CD4-positive, CD25-positive, alpha-beta regulatory T cell (primary cell): ENCODE measurements at places on chromosomes 11 and 22.

- H3K27me3 ChIP-seq: no peaks in the 10 kb centered on the region
- H3K4me3 ChIP-seq: no peak overlapping the region
Observed at GRCh38 chr11:10786451-10786850, 22.3 kb downstream of the EIF4G2 start.

DNA sequence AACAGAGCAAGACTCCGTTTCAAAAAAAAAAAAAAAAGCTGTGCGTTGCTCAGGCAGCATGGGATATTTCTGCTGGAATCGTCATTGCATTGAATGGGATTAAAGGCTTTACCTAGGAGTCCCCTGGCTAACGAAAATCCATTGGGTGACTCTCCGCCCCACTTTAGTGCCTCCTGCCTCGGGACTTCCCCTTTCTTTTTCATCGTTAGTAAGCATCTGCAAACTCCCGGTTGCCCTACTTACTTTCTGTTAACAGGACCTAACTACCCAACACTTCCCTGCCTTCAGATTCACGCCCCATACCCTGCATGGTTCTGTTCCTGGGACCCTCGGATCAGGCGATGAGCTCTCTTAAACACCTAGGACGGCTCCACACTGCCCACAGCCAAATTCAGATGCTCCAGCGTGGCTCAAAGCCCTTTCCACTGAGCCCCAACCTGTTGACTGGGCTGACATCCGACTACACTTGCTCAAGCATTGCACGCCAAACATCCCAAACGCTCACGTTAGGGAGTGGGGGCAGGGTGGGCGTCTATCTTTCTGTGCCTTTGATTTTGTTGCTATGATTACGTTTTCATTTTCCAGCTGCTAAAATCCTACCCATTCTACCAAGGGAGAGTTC, 143.8 kb downstream of the ST3GAL4 start:
- H3K27me3 ChIP-seq: no peaks in the 10 kb centered on the region
- no peaks in the 10 kb centered on the region for H3K36me3 ChIP-seq
- no peaks in the 10 kb centered on the region for H3K4me1 ChIP-seq
- no peak overlapping the region for H3K4me3 ChIP-seq
- no peak for DNase-seq
- no peak overlapping the region for H3K27ac ChIP-seq

DNA sequence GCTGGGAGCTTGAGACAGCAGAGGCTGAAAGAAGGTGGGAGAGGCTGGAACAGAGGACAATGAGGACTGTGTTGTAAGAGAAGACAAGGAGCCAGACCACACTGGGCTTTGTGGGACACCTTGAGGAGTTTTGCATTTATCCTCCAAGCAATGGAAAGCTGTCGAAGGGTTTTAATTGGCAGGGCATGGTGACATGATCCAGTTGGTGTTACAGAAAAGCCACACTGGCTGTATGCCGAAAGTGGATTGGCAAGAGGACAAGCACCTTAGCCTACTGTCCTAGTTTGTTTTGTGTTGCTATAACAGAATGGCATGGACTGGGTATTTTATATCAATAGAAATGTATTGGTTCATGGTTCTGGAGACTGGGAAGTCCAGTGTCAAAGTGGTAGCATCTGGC, 14.0 kb upstream of the APLNR start:
- no peak overlapping the region for H3K4me3 ChIP-seq
- no peaks in the 10 kb centered on the region for H3K4me1 ChIP-seq
- H3K36me3 ChIP-seq: no peaks in the 10 kb centered on the region
- DNase-seq: no peak
- no peak overlapping the region for H3K27ac ChIP-seq

- no peak for DNase-seq
- no peak overlapping the region for H3K27ac ChIP-seq
- H3K4me3 ChIP-seq: no peak overlapping the region
Observed at GRCh38 chr22:46001046-46001425, 24.1 kb upstream of the WNT7B start.

DNA sequence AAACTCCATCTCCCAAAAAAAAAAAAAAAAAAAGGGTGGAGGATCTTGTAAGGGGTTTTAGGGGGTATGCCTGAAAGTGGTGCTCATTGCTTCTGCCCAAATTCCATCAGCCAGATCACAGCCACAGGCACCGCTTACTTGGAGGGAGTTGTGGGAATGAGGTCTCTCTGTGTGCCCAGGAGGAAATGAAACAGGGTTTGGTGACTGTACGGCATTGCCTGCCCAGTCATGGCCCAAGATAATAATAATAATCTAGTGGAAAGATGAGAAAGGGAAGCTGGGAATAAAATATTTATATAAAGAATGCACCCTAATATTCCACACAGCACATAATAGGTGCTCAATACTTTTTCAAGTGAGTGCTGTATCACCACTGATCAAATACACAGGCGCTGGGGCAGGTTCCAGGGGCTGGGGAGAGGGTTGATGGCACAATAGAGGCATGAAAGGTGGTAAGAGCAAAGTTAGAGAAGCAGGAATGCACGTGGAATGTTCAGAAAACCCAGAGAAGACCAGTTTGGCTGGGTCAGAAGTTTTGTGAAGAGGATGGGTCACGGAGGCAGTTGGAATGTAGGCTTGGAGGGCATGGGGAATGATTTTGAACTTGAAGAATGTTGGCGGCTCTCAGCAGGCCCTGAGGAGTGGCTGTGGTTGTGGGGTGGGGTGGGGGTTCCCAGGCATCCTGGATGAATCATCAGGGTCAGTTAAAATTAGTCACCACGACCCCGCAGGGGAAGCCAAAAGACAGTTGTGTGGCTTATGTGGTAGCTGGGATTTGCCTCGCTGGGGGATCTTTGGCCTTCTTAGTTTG, 12.5 kb upstream of the MB start:
- DNase-seq: no peak
- H3K36me3 ChIP-seq: no peaks in the 10 kb centered on the region
- H3K4me1 ChIP-seq: peaks cover 9% of the 10 kb centered on the region
- peaks cover 4% of the 10 kb centered on the region for H3K27me3 ChIP-seq
- no peak overlapping the region for H3K4me3 ChIP-seq

DNA sequence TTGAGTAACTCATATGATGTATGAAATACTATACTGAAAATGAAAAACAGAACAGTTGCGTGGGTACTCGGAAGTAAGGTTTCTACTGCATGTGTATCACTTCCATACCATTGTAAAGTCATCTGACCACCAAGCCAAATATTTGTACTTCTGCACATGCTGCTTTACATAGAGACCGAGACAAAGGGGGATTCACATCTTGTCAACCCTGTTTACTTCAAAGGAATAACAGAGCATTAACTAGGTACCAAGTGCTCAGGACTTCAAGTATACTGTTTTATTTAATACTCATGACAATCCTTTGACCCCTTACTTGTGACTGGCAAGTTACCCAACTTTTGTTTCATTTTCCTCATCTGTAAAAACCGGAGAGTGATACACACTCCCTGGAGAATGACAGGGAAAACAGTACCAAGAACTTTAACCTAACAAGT, 9.9 kb downstream of the MAPK1 start:
- peak overlapping the region; percentile 30 for H3K4me3 ChIP-seq
- H3K27me3 ChIP-seq: no peaks in the 10 kb centered on the region
- H3K27ac ChIP-seq: no peak overlapping the region
- H3K4me1 ChIP-seq: peaks cover 49% of the 10 kb centered on the region
- H3K36me3 ChIP-seq: peaks cover 6% of the 10 kb centered on the region

DNA sequence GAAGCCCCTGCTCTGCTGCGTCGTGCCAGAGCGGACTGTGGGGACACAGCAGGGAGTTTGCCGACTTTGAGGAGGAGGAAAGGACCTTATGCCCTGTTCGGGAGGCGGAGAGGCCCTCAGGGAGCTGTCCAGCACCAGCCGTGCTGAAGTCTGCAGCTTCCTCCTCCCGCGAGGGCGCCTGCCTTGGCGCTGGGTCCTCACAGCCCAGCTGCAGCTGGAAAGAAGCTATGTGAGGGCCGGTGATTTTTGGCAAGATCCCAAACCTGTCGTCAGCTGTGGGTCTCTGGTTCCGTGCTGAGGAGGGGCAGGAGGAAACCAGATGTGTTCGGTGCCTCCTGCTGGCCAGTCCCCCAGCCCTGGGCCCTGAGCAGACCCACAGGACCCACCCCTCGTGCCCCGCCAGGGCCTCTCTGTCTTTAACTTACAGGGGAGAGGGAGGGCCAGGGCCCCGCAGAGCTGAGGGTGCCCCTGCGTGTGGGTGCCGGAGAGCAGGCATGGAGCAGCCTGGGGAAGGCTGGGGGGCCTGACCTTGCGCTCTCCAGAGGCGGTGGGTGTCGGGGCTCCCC, 12.0 kb downstream of the BRSK2 start:
- no peak overlapping the region for H3K4me3 ChIP-seq
- no peaks in the 10 kb centered on the region for H3K36me3 ChIP-seq
- DNase-seq: peak; percentile 42
- H3K27ac ChIP-seq: no peak overlapping the region
- no peaks in the 10 kb centered on the region for H3K4me1 ChIP-seq
- no peaks in the 10 kb centered on the region for H3K27me3 ChIP-seq

- H3K27me3 ChIP-seq: peaks cover 11% of the 10 kb centered on the region
- H3K36me3 ChIP-seq: no peaks in the 10 kb centered on the region
- H3K4me1 ChIP-seq: peaks cover 2% of the 10 kb centered on the region
- no peak overlapping the region for H3K4me3 ChIP-seq
- no peak overlapping the region for H3K27ac ChIP-seq
Observed at GRCh38 chr22:20388200-20388599, 5.8 kb upstream of the ZNF74 start.

GRCh38 chr22:45290410-45290936, 5.7 kb downstream of the UPK3A start:
- peaks cover under 1% of the 10 kb centered on the region for H3K4me1 ChIP-seq
- H3K4me3 ChIP-seq: no peak overlapping the region
- no peaks in the 10 kb centered on the region for H3K27me3 ChIP-seq
- H3K36me3 ChIP-seq: no peaks in the 10 kb centered on the region
- DNase-seq: no peak
- H3K27ac ChIP-seq: no peak overlapping the region

DNA sequence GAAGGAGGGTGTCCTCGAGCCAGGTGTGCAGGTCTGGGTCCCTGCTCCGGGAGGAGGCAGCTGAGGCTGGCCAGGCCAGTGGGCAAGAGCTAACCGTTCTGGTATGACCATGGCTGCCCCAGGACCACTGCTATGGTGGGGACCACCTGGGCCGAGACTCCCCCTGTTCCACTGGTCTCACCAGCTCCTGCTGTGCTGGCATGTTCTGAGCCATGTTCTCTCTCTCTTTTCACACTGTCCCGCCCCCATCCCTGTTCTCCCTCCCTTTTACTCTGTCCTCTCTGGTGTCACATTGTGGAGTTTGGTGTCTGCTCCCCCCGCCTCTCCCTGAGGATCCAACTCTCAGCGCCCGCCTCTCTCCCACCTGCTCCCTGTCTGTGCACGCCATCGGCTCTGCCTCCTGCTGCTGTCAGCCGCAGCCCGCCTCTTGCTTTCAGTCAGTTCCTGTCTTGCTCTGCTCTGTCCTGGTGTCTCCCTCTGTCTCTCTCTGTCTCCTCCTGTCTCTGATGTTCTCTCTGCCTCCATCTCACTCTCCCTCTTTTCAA, 66.4 kb downstream of the LRRC32 start:
- H3K4me1 ChIP-seq: no peaks in the 10 kb centered on the region
- no peak overlapping the region for H3K27ac ChIP-seq
- no peaks in the 10 kb centered on the region for H3K27me3 ChIP-seq
- H3K4me3 ChIP-seq: no peak overlapping the region
- DNase-seq: no peak

- H3K27ac ChIP-seq: no peak overlapping the region
- no peaks in the 10 kb centered on the region for H3K36me3 ChIP-seq
- DNase-seq: no peak
- H3K27me3 ChIP-seq: no peaks in the 10 kb centered on the region
Observed at GRCh38 chr11:1361882-1362281, 27.9 kb upstream of the BRSK2 start.

DNA sequence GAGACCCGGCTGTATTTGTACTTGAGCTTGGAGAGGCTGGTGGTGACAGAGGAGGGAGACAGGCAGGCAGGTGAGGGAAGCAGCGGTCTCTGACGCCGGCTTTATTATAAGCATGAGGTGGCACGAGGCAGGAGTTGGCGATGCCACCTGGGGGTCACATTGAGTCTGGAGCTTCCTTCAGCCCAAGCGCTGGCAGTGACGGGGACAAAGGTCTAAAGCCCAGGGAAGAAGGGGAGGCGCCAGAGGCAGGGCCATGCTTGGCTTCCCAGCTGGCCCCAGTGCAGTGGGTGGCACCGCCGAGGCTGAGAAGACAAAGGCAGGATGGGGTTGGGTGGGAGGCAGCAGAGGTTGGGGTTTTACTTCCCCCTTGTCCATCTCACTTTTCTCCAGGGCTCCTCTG, 4.5 kb downstream of the FXYD2 start:
- no peak overlapping the region for H3K27ac ChIP-seq
- peaks cover 60% of the 10 kb centered on the region for H3K4me1 ChIP-seq
- no peaks in the 10 kb centered on the region for H3K36me3 ChIP-seq
- no peaks in the 10 kb centered on the region for H3K27me3 ChIP-seq
- no peak overlapping the region for H3K4me3 ChIP-seq

DNA sequence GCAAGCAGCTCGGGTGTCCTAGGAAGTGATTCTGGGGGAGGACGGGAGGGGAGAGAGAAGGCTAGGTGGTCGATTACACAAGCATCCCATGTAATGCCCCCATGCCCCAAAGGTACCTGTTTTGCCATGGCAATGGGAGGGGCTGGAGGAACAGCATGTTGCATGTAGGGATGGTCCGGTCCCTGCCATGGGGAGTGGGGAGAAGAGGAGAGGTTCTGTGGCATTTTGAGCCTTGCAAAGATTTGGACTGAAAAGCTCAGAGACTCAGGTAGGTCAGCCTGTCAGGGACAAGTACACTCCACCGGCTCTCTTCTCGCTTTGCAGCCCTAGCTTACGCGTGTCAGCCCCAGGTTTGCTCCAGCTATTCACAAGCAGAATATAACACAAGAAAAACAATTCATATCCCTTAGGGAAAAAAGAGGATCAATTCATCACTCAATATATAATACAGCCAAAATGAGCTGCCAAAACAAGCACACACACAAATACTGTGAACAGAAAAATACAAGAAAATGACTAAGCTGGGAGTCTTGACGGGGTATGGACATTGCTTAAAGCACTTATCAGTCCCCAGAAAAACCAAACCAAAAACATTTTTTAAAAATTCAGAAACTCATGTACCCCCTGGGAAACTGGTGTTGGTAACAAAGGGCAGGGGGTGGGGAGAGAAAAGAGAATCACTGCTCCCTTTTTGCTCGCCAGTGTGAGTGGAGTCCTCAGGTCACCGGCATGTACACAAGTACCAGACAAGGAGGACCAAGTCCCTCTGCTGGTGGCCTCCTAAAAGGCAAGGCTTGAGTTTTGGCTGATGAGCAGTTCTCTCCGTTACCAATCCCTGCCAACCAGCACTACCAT, 21.6 kb downstream of the APOL5 start:
- H3K4me3 ChIP-seq: no peak overlapping the region
- H3K27ac ChIP-seq: no peak overlapping the region
- no peaks in the 10 kb centered on the region for H3K36me3 ChIP-seq
- peak; percentile 5 for DNase-seq
- H3K27me3 ChIP-seq: no peaks in the 10 kb centered on the region
